AG10803 (cell line): ENCODE measurements at places on chromosomes 2 and 18.
A peak's percentile ranks its signal among the peaks of the same experiment; 100 is the strongest.

GRCh38 chr2:207612714-207613113, 12.5 kb downstream of the METTL21A start:
- DNase-seq, result no peak

DNA sequence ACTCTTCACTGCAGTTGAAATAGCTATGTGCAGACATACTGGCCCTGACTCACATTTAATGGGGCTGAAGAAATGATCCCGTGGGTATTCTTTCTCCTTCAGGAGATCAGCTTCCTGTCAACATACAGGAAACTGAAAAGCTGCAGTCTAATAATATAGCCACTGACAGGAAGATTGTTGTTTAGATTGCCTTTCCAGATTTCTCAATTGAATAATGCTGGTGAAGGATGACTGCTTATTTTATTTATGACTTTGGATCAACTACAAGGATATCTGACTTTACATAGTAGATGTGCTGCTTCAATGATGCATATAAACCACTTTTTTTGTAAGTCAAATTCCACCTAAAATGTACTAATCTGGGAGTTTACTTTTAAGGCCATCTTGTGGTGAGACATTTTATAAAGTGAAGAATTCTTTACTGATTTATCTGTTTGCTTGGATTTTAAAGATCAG, 93.4 kb upstream of the MAP4K3 start:
- peak; percentile 78 for DNase-seq

DNA sequence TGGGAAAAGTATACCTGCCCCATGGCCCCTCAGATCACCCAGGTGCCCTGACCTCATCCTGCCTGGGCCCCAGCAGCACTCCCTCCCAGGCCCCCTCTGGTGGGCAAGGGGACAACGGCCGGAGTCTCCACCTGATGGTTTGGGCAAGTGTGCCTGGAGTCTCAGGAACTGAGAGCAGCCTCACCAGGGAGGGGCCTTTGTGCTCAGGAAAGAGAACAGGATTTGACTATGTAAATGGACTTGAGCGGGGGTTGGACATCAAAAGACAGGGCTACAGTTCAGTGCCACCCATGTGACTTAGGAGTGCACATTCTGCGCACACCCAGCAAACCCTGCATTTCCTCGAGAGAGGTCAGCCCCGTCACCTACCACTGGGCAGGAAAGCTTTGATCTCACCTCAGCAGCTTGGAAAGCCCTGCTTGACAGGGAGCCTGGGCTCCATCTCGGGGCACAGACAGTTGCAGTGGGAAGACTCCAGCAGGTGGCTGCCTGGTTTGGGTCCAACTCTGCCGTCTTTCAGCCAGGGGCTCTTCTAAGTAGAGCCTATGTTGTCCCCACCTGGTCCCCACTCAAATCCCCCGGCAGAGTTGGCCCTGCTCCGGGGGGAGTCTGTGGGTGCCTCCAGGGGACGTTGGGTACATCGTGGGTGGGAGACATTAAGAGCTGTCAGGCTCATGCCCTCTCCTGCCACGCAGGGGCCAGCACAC, 3.3 kb downstream of the INPP5D start:
- DNase-seq, result no peak

- peak; percentile 6 for DNase-seq
These were observed 140.7 kb upstream of the PXDN start for GRCh38 chr2:1884933-1885580.

GRCh38 chr2:38100328-38100727, 24.4 kb upstream of the CYP1B1 start:
- no peak for DNase-seq

- DNase-seq, result no peak
These were observed 25.0 kb downstream of the TTC32 start for GRCh38 chr2:19876751-19877150.

DNA sequence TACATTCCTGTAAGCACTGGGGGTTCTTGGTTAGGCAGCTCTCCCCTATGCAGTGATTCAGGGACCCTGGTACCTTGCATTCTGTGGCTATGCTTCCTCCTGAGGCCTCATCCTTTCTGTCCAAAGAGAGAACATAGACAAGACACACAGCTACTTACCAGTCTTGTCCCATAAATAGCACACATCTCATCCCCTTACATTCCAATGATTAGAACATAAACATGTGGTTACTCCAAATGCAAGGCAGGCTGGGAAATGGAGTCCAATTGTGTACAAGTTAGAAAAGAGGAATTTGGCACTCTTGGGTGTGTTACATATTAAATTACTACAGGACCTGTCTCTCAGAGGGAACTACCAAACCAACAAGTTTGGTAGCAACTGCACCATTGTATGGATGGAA, 171.3 kb downstream of the ARHGAP15 start:
- DNase-seq, result peak; percentile 2

DNA sequence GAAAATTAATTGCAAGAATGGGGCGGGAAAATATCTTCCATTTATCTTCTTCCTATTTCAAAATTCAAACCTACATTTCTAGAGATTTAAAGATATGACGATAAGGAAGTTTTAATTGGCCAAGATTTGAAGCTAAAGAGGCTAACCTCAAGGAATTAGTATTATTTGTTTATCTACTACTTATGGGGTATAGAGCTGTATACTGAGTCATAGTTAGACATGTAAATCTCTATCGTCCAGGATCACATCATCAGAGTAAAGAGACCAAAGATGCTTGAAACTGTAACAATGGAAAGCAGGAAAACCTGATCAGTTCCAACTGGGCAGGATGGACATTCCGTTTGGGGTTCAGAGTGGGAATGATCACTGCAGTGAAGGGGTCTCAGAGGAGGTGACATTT, 95.2 kb upstream of the KLF7 start:
- no peak for DNase-seq

- DNase-seq, result no peak
These were observed 215.3 kb downstream of the CALCRL start for GRCh38 chr2:187232749-187233148.

DNA sequence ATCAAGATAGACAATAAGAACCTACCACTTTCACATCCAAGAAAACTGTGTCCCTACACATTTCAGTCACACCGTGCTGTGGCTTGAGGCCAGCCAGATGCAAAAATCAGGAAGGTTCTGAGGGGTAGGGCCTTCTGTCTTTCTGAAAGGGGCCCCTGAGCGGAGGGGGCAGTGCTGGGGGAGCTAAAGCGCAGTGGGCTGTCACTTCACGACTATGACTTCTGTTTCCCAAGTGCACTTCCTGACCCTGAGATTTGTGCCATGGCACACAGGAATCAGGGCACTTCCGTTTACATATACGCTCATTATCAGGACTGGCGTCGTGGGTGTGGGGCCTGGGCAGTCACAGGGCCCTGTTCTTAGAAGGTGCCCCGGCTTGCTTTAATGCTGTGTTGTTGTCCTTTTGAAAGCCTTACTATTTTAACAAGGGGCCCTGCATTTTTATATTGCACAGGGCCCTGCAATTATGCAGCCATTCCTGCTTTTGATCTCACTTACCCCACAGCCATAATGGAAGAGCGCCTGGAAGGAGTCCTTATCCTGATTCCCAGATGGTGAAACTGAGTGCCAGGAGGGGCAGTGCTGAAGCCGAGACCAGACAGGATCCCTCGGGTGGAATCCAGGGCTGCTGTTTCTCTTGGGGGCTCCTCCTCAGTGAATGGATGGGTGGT, 620 bp downstream of the NGEF start:
- no peak for DNase-seq

- no peak for DNase-seq
These were observed 39.3 kb upstream of the EPB41L3 start for GRCh38 chr18:5582849-5583681.

GRCh38 chr2:19845323-19845920, 56.4 kb downstream of the TTC32 start:
- no peak for DNase-seq

- no peak for DNase-seq
These were observed 3.3 kb upstream of the GPBAR1 start for GRCh38 chr2:218257390-218257981.

- DNase-seq, result peak; percentile 67
These were observed 31.3 kb downstream of the KIAA2012 start for GRCh38 chr2:202104286-202104870.

- no peak for DNase-seq
These were observed 3.5 kb upstream of the EMILIN1 start for GRCh38 chr2:27074738-27075565.

GRCh38 chr18:7601936-7602335, 34.8 kb downstream of the PTPRM start:
- DNase-seq, result no peak

DNA sequence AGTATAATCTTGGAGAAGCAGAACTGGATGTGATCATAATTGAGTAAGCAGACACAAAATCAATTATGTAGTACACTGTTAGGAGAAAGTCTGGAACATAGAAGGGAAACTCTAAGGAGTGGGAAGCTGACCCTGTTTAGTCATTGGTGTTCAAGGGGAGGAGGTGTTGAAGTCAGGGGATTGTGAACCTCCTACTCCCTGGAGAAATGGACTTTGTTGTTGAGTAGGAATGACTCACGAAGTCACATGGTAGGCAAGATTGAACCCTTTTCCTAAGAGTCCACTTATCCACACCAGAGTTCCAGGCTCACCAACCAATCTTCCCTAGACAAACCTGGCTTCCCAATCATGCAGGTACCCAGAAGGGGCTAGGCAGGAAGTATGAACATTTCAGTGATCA, 81.0 kb upstream of the BCL11A start:
- DNase-seq, result no peak

DNA sequence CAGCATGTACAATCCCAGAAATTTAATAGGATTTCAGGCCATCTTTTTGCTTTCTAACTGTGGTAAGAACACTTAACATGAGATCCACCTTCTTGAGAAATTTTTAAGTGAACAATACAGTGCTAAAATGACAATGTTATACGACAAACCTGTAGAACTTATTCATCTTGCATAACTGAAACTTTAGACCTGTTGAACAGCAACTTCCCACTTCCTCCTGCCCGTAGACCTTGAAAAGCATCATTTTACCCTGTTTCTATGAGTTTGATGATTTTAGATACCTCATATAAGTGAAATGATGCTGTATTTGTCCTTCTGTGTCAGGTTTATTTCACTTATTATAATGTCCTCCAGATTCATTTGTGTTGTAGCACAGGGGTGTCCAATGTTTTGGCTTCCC, 128.2 kb downstream of the CD226 start:
- no peak for DNase-seq

DNA sequence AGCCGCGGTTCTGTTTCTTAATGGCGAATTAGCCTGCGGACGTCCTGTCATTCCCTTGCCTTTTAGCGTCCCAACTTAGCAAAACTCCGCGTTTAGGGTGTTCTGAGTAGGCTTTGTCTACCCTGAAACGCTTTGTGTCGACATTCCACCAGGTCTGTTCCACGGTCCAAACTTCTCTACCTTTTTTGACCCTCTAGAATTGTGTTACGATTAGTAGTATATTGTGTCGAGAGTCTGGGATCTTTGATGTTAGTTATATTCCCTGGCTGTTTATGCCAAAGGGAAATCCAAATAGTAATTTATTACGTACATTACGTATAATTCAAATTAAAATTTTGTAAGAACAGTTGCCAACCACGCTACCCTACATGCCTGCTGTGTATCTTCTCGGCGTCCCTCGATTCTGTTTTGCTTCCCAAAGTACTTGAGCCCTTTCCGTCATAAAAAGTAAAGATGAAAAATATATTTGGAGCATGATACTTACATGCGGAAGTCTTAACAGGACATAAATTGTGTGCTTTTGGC, 495 bp upstream of the TTC32 start:
- no peak for DNase-seq

- no peak for DNase-seq
These were observed 946.6 kb downstream of the SLC4A3 start for GRCh38 chr2:220574038-220574437.

- DNase-seq, result no peak
These were observed 157.8 kb downstream of the C1D start for GRCh38 chr2:67904966-67905365.

DNA sequence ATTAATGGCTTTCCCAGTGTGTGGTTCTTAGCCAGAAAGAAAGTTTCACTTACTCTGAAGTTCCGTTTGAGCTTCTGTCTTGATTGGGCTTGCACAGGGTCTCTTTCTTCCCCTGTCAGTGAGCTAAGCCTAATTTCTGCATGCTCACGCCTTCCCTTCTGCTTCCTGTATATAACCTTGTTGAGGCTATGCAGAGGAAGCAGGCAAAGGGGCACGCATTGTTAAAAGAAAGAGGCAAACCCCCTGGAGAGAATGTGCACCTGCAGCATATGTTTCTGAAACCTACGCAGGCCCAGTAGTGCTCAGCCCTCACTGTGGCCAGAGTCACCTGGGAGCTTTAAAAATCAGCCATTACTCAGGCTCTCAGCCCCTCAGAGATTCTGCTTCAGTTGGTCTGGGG, 14.5 kb upstream of the PLA2R1 start:
- DNase-seq, result no peak

GRCh38 chr18:56258178-56258577, 380.2 kb downstream of the TXNL1 start:
- no peak for DNase-seq

GRCh38 chr2:151197184-151198108, 64.2 kb downstream of the RBM43 start:
- no peak for DNase-seq

DNA sequence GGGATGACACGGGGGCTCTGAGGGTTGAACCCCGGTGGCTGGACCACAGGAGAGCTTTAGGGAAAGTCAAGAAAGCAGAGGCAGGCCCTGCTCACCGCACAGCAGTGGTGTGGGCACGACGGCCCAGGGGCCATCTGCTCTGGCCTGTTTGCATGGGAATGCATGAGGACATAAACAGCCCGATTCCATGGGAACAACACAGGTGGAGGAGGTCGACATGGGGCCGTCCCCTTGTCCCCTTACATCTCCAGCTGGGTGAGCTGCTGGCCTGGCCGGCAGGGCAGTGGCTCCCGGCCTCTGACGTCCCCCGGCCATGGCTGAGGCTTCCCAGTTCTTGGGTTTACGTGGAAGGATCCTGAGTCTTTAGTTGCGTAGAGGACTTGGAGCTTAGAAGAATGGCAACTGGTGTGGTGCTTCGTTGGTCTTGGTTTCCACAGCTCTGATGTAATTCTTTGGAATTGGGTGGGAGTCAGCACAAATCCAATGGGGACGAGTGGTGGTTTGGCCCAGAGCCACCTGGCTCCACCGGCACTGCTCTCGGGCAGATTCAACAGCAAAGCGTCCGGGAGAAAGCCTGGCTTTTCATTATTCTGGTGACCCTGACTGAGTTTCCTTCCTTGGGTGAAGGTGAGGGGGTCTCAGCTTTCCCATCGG, 98.3 kb upstream of the HDAC4 start:
- DNase-seq, result peak; percentile 66

DNA sequence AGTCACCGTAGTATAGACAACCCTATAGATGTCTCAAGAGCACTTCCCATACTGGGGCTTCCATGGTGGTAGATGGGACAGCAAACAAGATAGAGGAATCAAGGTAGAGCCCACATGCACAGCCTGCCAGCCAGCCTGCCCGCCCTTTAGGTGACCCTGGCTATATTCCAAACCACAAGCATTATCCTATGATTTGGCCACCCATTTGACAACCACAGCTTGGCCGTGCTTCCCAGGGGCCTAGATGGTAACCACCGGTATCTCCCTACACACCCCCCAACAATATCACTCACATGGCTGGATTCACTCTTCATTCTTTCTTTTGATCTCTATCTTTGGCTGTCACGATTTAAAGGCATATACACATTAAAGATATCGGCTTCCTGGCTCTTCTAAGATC, 85.3 kb downstream of the CDK15 start:
- DNase-seq, result no peak
